ENCODE measurements at places on chromosomes 5 and 9.
A peak's percentile ranks its signal among the peaks of the same experiment; 100 is the strongest.

- no peak for DNase-seq
Measured at GRCh38 chr5:137203011-137203632, 296.0 kb downstream of the SPOCK1 start.

GRCh38 chr5:72063219-72063819 lies 44.0 kb upstream of the MAP1B start:
- no peak for DNase-seq

DNA sequence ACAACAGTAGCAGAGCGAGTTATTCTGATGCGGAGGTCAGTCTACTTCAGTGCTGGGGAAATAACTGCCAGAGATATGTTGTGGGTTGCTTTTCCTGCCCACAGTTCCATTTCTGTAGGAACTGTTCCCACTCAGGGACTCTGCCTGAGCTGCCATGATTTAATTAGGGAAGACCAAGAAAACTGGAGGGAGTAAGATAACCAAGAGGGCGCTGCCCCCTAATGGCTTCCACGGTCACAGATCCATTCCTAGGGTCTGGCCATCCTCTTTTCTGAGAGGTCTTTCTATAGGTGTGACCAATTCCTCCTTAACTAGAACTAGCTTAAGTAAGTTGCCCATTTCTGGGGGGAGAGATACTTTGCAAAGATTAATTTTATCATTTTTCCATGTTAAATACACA lies 125.9 kb downstream of the APBA1 start:
- DNase-seq = no peak

DNA sequence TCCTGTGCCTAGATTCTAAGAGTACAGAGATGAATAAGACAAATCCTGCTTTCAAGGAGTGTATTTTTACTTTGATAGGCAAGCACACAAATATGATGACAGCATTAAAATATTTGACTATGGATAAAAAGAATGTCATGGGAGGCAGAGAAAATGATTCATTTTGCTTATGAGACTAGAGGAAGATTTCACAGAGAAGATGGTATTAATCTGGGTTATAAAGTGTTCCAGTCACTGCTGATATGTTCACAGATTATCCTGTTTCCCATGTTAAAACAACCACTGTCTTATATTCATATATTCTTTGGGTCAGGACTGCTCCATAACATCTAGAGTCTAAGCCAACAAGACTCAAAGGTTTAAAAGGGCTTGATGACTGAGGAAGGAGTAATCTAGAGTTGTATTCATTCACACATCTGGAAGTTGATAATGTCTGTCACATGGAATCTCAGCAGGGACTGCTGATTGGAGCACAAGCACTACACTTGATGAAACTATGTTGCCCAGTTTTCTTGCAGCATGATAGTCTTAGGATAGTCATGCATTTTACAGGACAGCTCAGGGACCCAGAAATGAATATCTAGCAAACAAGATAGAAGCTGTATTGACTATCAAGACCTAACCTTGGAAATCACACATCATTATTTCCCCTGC lies 79.3 kb downstream of the STARD4 start:
- DNase-seq = no peak

- no peak for DNase-seq
Measured at GRCh38 chr9:115980502-115980901, 173.1 kb upstream of the PAPPA start.

- DNase-seq = no peak
Measured at GRCh38 chr9:90469435-90469834, 173.2 kb downstream of the DIRAS2 start.

DNA sequence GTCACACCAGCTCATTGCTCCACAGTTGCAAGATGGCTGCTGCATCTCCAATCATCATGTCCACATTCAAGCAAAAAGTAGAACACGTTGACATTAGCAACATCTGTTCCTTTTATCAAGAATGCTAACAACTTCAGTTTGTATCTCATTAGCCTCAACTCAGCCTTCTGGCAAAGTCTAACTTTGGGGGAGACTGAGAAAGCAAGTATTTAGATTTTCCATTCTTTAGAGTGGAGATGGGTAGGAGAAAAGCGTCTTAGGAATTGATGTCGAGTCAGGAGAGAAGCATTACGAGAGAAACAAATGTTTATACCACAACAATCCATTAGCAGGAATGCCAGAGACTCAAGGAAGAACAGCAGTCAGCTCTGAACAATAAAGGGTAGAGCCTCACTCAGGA lies 446.3 kb downstream of the ENC1 start:
- no peak for DNase-seq

DNA sequence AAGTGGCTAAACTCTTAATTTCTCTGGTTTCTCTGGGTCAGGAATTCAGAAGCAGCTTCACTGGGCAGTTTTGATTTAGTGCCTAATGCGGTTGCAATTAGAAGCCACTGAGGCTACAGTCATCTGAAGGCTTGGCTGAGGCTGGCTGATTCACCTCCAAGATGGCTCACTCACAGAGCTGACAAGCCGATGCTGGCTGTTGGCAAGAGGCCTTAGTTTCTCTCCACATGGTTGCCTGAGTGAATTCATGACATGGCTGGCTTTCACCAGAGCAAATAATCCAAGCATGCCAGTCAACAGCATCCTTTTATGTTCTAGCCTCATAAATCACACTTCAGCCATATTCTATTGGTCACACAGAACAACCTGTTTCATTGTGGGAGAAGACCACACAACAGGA lies 2.8 kb upstream of the CDK7 start:
- DNase-seq = no peak

- no peak for DNase-seq
Measured at GRCh38 chr5:6736106-6736505, 22.9 kb downstream of the TENT4A start.

DNA sequence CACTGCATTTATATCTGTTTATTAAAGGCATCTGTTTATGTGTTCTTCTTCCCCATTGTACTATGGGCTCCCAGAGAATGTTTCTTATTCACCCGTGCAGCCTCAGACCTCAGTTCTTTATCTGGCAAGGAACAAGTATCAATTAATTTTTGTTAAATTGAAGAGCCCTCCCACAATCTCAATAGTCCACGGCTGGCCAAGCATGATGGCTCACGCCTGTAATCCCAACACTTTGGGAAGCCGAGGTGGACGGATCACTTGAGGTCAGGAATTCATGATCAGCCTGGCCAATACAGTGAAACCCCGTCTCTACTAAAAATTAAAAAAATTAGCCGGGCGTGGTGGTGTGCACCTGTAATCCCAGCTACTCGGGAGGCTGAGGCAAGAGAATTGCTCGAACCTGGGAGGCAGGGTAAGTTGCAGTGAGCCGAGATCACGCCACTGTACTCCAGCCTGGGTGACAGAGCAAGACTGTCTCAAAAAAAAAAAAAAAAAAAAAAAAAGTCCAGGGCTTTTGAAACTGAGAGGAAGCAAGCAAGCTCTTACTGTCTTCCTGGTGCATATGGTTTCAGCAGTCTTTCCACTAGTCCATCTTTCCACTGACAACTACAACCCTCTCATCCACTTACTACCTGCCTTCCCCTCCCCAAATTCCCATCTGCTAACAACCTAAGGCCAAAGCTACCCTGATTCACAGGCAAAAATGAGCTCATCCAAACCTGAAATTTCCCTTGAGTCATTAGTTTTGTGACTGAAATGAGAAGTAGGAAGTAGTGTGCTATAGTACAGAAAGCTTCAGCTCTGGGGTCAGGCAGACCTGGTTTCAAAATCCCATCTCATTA lies 2.3 kb upstream of the HK3 start:
- DNase-seq = no peak

DNA sequence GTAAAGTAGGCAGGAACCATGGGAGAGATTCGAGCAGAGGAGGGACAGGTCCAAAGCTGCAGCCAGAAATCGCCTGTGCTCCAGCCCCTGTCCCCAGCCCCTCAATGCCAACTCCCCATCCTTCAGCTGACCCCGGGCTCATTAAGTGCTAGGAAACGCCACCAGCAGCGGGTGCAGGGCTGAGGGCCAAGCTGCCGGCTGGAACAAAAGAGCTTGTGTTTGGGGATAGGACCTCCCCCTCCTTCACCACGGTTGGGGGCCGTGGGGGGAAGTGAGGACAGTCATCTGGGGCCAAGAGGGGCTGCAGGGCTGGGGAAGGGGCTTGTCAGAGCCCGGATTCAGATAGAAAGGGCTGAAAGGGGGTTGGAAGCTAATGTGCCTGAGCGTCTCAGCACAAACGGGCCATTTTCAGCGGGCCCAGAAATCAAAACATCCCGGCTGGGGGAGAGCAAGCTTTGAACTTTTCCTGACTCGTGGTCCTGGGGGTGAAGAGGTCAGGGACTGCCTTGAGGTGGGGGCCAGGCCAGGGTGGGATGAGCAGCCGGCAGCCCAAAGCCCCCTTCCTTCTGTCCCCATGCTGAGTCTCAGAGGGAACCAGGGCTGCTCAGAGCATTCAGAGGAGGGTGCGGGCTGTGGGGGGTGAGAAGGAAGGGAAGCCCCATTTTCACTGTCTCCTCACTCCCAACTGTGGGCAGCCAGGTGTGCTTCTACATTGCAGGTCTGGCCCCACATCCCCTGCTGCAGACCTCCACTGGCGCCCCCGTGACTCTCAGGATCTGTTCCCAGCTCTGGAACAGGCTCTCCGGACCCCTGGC lies 69.4 kb upstream of the DAB2IP start:
- peak; percentile 70 for DNase-seq

DNA sequence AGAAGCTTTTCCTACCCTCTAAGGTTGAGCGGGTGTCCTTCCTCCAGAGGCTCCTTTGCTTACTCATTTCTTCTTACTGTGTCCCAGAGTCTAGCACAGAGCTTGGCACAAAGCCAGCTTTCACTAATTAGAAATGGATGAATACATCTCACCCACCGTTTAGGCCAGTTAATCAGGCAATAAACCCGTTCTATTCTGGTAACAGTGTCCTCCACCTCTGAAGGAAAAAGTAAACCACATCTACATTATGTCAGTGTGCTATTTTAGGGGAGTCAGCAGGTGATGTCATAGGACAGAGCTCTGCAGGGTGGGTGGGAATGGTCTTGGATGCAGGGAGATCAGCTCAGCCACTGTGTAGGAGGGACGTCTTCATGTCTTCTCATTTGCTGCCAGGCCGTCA lies 109.2 kb downstream of the OSTF1 start:
- DNase-seq = no peak

- no peak for DNase-seq
Measured at GRCh38 chr5:173153842-173154241, 9.5 kb downstream of the BNIP1 start.

DNA sequence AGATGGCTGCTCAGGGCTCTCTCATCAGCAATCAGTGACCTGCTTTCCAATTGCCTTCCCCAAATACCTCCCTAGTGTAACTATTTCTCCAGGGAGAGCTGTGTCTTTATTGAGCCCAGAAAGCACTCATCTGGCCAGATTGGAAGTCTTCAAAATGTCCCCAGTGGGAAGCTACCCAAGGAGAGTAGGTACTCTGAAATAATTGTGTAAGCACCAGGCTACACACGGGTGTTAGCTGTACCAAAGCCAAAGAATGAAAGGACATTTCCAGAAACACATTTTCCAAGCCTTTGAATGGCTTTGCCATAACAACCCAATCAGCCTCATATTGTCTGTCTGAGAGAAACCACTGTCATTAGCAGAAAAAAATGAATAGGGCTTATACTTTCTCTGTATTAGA lies 318.8 kb downstream of the FAM170A start:
- DNase-seq = no peak

DNA sequence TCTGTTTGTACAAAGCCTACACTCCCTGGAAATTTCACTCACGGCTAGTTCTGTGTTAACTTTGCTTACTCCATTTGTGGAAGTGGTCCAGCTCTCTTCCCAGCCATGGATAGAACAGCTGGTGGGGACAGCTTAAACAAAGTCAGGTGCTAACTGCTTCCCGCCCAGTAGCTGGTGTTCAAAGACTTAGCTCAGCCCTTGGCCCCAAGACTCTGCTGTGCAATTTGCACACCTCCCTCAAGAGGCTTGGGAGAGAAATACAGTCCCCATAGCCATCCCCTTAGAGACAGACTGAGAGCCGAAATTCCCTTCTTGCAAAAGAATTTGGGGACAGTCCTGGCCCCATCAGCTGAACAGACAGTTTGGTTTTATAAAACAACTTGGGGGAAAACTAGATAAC lies 73.8 kb upstream of the RAI14 start:
- DNase-seq = no peak

GRCh38 chr5:179246227-179246626 lies 99.0 kb downstream of the ADAMTS2 start:
- no peak for DNase-seq

DNA sequence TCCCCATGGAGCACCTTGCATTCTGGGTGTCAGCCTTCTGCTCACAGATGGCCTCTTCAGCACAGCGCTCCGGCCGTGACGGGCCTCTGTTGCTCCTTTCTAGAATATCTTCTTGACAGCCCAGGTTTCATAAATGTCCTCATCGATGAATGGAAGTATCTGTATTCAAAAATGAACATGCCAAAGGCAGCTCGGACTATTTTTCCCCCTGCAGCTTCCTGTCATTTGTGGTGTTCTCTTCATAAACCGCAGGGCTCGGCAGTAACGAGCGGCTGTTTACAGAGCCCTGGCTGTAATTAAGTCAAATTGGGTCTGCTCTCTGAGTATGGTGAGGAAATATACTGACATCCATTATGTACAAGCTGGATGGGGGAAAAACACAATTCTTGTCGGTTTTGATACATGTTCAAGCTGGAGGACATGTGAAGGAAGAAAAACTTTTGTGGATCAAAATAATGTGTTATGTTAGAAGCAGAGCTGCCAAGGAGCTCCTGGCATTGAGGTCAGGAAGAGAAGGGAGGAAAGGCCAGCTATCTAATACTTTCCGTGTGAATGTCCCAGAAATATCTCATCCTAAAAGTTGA lies 154.1 kb upstream of the CD180 start:
- no peak for DNase-seq

- no peak for DNase-seq
Measured at GRCh38 chr5:170338291-170338690, 40.7 kb upstream of the LCP2 start.

GRCh38 chr5:102611312-102611711 lies 112.5 kb upstream of the SLCO6A1 start:
- DNase-seq = no peak

- DNase-seq = no peak
Measured at GRCh38 chr5:157509587-157509986, 49.6 kb downstream of the NIPAL4 start.

DNA sequence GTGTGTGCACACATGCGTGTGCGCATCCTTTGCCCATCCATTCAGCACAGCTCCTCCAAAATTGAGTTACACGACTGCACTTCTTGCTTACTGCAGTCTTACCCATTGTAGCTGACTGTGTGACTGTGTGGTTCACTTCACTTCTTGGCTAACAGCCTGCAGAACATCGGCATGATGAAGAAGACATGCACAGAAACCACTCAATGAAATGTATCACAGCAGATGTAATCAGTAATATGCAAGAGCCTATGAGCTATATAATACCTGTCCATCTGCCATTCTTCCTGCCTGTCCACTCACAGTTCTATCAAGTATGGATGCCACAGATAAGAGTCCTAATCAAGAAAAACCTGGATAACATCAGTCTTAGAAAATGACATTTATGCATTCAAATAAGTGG lies 83.9 kb downstream of the TRPM3 start:
- no peak for DNase-seq

GRCh38 chr5:38755181-38755580 lies 90.6 kb upstream of the OSMR start:
- DNase-seq = no peak

Data from nucleus accumbens (tissue), 56 donors.